ENCODE measurements at places on chromosomes 13 and 19.
A peak's percentile ranks its signal among the peaks of the same experiment; 100 is the strongest.

GRCh38 chr13:44176173-44176572 is 197.5 kb upstream of the SERP2 start:
- no peak for DNase-seq

DNA sequence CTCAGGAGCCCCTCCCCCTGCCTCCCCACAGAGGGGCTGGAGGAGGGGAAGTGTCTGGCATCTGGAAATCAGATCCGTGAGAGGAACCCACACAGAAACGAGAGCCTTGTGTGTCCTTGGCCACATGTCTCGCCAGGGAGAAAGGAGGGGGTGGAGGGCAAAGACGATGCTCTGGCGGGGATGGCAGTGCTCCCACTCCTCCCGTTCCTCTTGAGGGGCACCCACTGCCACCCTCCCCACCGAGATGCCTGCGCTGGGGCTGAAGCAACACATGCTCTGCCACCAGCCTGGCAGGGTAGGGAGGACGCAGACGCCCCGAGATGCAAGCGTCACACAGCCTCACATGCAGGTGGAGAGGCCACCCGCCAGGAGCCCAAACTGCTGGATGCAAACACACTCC is 2.8 kb downstream of the ADGRL1 start:
- DNase-seq, result no peak

DNA sequence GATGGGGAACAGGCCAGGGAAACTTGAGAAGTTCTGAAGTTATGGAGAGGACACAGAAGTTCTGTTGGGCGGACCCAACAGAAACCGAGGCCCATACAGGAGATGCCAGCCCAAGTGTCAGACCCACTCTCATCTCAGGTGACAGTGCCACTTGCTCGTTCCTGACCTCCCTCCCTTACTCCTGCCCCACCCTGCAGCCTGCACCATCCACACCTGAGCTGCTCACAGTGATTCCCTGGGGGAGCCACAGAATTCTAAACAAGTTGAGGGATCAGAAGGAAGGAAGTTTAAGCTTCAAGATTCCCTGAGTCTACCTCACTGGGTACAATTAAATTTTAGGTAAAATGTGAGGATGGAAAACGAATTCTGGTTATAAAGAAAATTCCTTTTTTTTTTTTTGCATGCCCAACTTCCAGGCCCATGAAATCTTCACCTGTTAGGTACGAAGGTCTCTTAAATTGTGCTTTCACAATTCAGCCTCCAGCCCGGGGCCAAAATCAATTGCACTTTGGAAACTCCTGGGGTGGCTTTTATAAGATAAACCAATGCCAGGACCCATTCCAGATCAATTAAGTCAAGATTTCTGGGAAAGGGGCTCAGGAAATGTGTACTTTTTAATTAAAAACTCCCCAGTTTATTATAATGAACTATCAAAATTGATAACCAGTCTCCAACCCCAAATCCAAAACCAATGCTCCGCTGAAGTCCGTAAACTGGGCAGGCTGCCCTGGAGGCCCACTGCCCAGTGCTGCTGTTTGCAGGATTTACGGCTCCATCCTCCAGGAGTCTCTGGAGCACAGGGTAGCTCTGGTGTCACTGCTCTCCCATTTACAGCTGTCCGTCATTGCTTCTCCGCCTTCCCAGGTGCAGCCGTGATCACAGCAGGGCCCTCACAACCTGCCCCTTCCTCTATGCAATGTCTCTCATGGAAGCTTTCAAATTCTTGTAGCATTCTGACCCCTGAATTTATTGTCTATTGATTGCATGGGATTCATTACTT is 643.5 kb downstream of the UQCRFS1 start:
- DNase-seq, result no peak

- DNase-seq, result no peak
Observed at GRCh38 chr13:94382517-94382916, 97.0 kb downstream of the DCT start.

DNA sequence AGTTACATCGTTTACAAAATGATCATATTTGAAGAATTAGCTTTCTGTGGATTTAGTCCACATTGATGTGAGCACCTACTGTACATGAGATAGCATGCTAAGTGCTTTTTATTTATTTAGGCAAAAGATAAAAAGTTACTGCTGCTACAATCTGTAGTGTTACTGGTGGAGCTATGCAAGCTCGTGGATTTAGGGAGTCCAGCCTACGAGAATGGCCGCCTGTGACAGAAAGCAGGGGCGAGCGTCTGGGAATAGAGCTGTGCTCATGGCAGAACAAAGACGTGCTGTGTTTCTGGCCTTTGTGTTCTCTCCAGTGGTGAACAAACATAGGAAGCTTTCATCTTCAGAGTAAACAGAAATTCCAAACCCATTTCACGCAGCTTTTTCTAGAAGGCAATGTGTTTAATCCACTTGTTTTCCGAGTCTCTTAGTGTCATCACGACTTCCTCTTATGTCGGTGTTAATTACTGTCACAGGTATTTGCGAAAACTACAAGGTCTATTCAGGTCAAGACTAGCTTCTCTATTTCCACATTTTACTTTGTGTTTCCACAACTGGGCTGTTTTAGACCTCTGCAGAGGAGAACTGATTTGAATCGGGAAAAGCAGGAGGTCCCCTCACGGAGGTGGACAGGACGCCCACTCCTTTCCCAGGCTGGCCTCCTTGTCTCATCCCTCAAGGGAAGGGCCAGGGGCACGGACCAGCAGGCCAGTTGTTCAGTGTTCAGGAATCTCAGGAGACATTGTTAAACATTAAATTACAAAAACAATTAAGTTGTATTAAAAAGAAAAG is 67.3 kb downstream of the ATP11A start:
- no peak for DNase-seq

GRCh38 chr19:55467236-55468053 is 2.9 kb upstream of the C19orf85 start:
- DNase-seq, result peak; percentile 71

- DNase-seq, result no peak
Observed at GRCh38 chr13:104043184-104043583, 977.0 kb upstream of the SLC10A2 start.

DNA sequence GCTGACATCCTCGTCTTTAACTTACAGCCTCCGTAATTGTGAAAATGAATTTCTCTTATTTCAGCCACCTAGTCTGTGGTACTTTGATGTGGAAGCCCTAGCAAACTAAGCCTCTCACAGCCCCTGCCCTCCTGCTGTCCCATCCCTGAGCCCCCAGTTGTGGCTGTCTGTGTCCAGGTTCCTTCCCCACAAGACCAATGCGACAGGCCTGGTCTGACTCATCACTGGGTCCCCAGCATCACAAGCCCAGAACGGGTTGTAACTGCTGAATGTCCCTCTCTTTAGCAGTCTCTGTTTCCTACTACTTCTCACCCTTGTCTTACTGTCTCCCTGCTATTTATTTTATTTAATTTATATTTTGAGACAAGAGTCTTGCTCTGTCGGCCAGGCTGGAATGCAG is 5.7 kb downstream of the POU2F2 start:
- DNase-seq, result no peak

GRCh38 chr13:93925990-93926389 is 553.5 kb downstream of the DCT start:
- no peak for DNase-seq

GRCh38 chr19:10416083-10416379 is 4.3 kb upstream of the PDE4A start:
- DNase-seq, result no peak

DNA sequence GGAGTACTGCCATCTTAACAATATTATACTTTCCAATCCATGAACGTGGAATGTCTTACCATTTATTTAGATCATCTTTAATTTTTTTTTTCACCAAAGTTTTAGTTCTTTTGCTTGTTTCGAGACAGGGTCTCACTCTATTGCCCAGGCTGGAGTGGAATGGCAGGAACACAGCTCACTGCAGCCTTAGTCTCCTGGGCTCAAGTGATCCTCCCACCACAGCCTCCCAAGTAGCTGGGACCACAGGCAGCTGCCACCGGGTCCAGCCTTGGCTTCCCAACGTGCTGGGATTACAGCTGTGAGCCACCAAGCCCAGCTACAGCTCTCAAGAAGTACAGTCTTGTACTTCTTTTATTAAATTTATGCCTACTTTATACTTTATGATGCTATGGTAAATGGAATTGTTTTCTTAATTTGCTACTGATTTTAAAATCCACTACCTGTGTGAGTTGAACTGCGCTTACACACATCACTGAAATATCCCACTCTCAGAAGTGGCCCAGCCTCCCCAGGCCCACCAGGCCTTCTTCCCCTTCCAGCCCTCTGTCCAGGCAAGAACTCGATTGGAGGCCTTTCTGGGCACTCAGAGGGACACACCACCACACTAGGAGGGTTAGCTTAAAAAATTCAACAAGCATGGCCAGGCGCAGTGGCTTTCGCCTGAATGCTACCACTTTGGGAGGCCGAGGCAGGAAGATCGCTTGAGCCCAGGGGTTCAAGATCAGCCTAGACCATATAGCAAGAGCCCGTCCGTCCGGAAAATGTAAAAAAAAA is 1.0 kb upstream of the PGLS start:
- DNase-seq, result no peak

- no peak for DNase-seq
Observed at GRCh38 chr13:111503376-111503775, 182.9 kb downstream of the TEX29 start.

GRCh38 chr19:5016781-5017180 is 47.9 kb downstream of the KDM4B start:
- DNase-seq, result no peak

DNA sequence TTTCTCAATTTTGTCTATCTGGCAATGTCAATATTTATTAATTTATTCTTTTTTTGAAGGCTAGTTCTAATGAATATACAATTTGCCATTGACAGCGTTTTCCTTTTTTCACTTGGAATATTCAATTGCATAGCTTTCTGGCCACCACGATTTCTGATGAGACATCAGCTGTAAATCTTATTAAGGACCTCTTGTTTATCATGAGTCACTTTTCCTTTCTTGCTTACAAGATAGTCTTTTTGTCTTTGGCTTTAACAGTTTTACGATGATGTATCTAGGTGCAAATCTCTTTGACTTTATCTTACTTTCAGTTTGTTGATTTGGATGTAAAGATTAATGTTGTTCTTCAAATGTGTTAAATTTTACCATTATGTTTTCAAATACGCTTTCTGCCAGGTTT is 991.6 kb upstream of the SLC10A2 start:
- DNase-seq, result no peak

- DNase-seq, result no peak
Observed at GRCh38 chr13:54445865-54446264, 1417.3 kb downstream of the OLFM4 start.

GRCh38 chr19:9849791-9850190 is 14.7 kb downstream of the PIN1 start:
- DNase-seq, result no peak

DNA sequence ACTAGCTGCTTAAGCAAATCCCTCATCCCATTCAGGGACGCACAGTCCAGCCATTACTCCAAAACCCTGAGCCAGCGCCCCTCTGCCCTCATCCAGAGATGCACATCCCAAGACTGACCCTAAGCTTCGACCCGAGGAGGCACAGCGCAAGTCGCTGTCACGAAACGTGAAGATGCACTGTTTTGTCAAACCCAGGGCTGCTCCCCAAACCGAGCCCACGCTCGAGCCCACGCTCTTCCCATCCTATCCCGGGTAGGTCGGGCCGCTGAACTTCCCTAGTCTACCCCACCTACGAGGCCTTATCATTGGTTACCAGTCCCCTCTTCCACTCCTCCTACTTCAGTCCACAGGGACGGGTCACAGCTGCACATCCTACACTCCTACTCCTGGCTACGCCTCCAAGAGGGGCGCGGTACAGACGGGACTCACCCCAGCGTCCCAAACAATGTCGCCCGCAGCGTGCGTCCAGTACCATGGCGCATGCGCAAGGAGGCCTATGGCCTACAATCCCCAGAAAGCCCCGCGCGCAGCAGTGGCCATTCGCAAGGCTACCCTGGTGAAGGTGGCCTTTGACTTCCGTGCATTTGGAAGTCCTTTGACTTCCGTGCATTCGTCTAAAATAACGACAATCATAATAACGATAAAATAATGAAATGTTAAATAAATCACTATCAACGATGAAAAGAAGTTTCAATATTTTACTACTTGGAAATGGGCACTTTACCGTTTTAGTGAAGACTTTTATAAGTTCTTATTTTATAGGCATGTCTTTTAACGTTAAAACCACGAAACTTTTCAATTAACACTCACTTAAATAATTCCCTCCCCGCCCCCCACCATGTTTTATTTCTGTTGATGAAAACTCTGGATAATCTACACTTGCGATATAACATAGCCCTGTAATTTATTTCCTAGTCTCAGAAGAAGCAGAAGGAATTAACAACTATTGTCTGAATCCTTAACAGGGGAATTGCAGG is at the start of gene ZNF285:
ZNF285 (minus strand) TSS at position 470 of the 977 bp plus-strand sequence. CDS start 4,395 bp downstream, outside the sequence.
- DNase-seq, result peak; percentile 78

DNA sequence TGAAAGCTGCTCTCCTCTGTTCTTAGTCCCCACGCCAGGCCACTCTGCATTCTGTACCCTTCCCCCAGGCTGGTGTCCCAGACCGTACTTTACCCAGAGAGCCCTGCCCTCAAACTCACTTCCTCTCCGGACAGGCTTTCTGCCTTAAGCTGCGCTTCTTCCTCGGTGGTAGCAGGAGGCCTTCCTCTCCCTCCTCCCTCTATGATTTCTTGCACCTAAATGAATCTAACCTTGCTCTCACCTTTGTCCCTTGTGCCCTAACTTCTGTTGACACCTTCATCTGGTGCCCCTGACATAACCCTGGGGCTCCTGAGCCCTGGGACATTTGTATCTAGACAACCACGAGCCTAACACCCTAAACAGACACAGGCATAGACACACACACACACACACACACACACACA is 29.6 kb upstream of the CEACAM21 start:
- DNase-seq, result peak; percentile 59

- DNase-seq, result no peak
Observed at GRCh38 chr13:26370553-26370952, 116.6 kb downstream of the CDK8 start.

DNA sequence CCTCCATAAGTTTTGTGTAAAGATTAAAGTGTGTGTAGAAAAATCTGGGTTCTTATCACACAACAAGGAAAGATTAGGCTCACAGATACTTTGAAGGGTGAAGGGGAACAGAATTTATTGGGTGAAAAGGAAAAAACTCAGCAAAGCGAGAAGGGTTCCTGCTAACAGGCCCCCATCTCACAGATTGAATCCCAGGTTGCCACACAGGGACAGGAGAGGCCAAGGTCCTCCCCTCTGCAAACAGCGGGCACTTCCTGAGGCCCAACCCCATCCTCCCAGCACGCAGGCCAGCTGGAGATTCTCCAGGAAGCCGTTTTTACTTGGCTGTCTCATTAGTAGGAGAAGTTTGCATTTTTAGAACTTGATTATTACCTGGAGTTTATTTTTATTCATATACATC is 15.2 kb upstream of the ERCC5 start:
- DNase-seq, result no peak

GRCh38 chr19:56839652-56840450 is 675 bp downstream of the PEG3 start:
- DNase-seq, result peak; percentile 13

DNA sequence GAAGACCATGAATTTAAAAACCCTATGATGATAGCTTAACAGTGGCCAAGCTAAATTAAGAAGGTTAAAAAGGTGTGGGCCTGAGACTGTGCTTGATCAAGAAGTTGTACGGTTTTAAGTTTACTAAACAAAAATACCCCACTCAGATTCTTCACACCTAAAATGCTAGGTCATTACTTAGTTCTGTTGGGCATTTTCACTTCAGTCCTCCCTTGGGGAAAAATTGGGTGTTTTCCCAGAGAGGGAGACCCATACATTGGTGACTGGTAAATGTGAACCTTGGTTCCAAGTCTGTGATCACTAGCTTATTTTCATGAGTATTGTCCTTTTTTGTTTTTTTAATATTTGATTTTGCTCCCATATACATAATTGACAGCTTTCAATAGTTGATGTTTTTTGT is 44.4 kb downstream of the MTUS2 start:
- no peak for DNase-seq

GRCh38 chr13:89310943-89311672 is 1639.9 kb downstream of the SLITRK5 start:
- DNase-seq, result no peak

GRCh38 chr19:3986260-3987041 is 1.2 kb upstream of the EEF2 start:
- DNase-seq, result peak; percentile 80
